ENCODE measurements at places on chromosomes 6 and 20. TPM values are rescaled to one million over a fixed set of nuclear protein-coding genes. Genes with fewer than 3 reads are reported as not detected.

ZSCAN12 gene
- 6.5 TPM for total RNA-seq

DNA sequence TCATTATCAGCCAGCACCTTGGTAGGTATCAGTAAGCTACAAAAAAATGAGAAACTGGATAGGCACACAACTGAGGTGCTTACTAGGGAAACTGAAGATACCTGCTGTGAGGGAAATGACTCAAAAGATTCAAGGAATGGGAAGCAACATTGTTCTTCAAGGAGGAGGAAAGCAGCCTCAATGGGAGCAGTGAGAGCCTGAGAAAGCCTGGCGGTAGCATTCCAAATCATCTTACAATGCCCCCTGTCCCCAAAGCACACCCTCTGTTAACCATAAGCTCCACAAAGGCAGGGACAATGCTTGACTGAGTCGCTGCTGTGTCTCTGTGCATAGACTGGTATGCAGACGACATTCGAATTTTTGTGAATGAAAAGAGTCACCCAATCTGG lies 10.6 kb downstream of the PKHD1 start:
- DNase-seq, result no peak

GRCh38 chr20:37538003-37538402 lies 10.3 kb upstream of the BLCAP start:
- peak; percentile 55 for DNase-seq

DNA sequence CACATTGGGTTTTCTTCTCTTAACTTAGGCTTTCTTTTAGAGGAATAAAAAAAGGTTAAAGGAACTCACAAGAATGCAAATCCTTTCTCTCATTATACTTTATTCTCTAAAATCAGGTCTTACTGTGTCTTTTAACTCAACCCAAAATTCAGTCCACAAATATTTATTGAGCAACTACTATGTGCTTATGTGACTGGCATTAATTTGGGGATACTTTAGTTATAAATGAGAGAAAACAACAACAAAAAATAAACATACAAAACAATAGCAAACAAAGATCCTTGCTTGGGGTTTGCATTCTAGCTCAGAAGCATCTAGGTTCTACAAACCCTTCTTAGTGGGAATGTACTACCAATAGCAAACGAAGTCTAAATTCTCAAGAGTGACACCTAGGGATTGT lies 266.2 kb downstream of the UTRN start:
- DNase-seq, result no peak

- DNase-seq, result peak; percentile 15
Measured at GRCh38 chr6:159642481-159642880, 50.6 kb downstream of the SOD2 start.

SUMO4 gene
- 2.2 TPM for total RNA-seq

GRCh38 chr20:11890331-11891076 lies 27.2 kb upstream of the BTBD3 start:
- DNase-seq, result peak; percentile 91

- peak; percentile 18 for DNase-seq
Measured at GRCh38 chr6:5457041-5457440, 195.7 kb downstream of the FARS2 start.

SPATA2 gene
- 1.4 TPM for total RNA-seq

GRCh38 chr20:34468951-34469350 lies 47.3 kb upstream of the DYNLRB1 start:
- DNase-seq, result peak; percentile 25

POU5F1 gene
- total RNA-seq, result not detected

DNA sequence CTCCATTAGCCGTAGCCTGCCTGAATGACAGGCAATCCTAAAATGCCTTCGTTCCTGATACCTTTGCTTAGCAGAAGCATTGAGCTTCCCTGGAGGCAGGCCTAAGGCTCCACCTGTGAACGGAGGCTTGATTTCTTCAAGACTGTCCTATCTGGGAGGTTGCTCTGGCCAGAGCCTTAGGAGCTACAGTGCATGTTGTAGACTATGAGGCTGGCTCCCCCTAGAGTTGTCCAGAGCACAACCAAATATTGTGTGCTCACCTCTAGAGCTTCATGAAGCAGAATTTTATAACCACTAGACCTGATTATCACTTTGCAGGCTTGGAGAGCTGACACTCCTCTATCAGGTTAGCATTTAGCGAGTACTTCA lies 217.8 kb downstream of the MAFB start:
- DNase-seq, result no peak

ERGIC3 gene
- total RNA-seq, result 487 TPM

DNA sequence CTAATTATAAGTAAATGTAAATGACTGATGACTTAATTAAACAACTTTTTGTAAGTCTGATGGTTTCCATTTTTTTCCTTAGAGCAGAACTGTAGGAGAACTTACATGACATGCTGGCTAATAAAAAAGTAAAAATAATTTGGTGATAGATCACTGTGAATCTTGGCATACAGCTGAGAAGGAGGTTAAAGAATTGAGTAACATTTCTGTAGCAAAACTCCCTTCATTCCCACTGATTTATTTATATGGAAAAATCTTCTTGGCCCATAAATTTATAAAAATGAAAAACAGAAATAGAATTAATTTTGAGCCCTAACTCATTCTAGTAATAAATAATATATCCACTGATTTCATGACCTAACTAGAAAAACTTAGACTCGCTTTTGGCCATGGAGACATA lies 48.1 kb downstream of the SLC22A3 start:
- DNase-seq, result no peak

DNA sequence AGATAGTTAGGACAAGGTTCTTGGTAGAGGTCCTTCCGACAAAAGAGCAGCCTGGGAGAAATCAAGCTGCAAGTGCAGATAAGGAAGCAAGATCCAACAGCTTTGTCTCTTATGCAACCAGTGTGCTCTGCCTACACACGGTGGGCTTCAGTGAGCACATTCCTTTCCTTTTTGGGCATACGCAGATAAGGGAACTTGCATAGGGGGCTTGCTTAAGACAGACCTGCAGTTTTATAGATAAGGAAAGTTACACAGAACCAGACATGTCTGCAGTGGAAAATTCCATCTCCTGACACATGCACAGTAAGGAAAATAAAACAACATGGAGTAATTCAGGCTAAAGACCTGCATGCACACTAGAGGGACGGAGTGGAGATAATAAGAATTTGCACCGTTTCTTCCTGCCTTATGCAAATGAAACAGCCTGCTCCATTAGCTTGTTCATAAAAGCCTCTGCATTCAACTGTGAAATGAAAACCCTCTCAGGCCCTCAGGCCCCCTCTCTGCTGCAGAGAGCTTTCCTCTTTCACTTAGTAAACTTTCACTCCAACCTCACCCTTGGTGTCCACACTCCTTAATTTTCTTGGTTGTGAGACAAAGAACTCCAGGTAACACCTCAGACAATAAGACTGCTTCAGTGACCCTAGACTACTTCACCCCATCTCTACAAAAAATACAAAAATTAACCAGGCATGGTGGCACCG lies 97.5 kb upstream of the MYLIP start:
- DNase-seq, result no peak

- no peak for DNase-seq
Measured at GRCh38 chr6:79335133-79335674, 100.7 kb upstream of the HMGN3 start.

DNA sequence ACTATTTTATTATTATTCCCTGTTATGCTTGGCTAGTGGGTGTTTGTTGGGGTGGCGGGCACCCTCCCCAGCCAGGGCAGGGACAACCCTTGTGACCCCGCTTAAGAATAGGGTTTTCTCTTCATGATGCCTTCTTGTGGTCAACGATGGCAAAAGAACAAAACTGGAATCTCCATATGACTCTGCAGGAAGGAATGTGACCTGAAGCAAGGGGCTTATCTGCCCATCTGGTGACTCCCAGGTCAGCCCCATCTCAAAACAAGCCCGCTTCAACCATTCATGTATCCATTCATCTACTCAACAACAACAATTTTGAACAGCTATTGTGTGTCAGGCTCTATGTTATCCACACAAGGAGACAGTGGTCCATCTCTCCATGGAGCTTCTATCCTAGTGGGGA lies 30.9 kb upstream of the TGM6 start:
- no peak for DNase-seq

IFNGR1 gene
- 34.2 TPM for total RNA-seq

GRCh38 chr6:2448826-2449571 lies 203.6 kb upstream of the GMDS start:
- DNase-seq, result peak; percentile 89

DNA sequence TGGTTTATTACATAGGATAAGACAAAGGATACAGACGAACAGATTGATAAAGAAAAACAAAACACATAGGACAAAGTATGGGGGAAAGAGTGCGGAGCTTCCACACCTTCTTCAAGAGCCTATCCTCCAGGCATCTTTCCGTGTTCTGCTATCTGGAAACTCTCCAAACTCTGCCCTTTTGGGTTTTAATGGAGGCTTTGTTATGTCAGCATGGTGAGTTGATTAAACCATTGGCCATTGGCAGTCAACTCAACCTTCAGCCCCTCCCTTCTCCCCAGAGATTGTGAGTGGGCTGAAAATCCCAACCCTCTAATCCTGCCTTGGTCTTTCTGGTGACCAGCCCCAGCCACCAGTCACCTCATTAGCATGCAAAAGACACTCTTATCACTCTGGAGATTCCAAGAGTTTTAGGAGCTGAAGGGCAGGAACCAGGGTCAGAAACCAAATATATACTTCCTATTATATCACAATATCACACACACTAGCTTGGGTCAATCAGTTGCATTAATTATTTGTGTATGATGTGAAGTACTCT lies 23.8 kb downstream of the HLA-DOB start:
- DNase-seq, result no peak

DNA sequence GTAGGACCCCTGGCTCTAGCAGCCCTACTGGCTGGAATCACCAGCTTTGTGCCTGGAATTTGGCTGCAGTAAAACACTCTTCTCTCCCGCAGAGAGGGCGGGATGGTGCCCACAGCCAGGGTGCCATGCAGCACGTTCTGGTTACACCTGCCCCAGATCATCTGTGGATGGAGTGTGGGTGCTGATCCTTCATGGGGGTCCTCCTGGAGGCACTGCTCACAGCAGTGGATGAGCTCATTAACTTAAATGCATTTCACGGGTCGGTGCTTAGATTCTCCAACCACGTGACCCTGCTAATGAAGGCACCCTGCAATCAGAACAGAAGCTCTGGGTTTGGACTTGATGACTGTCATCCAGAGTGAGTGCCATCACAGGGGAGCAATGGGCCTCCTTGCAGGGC lies 138.6 kb upstream of the AFDN start:
- DNase-seq, result no peak

SSTR4 gene
- not detected for total RNA-seq

DNA sequence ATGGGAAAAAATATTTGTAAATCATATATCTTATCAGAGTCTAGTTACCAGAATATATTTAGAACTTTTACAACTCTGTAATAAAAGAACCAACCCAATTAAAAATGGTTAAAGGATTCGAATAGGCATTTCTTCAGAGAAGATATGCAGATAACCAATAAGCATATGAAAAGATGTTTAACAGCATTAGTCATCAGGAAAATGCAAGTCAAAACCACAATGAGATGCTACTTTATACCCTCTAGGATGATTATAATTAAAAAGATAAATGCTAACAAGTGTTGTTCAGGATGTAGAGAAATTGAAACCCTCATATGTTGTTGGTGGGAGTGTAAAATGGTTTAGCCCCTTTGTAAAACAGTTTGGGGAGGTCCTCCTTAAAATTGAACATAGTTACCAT lies 94.1 kb downstream of the LRRC1 start:
- peak; percentile 53 for DNase-seq

IRF4 gene
- not detected for total RNA-seq

All from IMR-90 (cell line).